ENCODE measurements at places on chromosomes 7 and 10.

DNA sequence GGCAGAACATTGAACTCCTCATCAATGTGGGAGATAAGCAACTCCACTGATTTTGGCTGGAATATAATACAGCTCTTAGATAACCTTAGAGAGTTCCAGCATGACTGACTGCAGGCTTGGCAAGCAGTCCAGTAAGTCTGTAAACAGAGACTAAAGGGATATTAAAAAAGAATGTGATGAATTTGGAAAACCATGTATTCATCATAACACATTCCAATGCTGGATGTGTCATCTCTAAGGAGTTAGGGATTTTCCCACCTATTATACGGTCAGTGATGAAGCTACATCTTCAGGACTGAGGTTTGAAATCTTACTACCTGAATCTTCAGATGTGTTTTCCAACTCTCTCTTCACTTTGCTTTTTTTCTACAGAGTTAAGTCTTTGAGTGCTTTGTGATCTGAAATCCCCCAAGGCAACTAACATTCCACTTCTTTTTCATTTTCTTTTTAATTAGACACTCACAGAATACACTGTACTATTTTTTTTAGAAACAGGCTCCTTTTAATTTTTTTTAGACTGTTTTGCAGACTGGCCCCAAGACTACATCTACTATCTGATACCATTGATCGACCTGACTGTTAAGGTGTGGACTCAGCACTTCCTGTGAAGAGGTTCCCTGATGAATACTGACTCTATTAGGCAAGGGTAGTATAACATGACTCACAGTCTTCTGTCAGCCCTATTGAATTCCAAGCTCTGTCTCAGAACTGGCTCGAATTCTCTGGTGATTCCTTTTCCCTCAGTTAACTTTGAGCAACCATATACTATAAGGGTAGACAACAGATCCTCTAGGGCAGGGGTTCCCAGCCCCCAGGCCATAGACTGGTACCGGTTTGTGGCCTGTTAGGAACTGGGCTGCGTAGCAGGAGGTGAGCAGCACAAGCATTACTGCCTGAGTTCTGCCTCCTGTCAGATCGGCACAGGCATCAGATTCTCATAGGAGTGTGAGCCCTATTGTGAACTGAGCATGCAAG lies 678.2 kb downstream of the GRM8 start:
- no peak for DNase-seq

GRCh38 chr7:50287129-50287528 lies 17.4 kb upstream of the IKZF1 start:
- no peak for DNase-seq

- DNase-seq, result no peak
Measured at GRCh38 chr10:75276069-75276872, 40.5 kb upstream of the COMTD1 start.

DNA sequence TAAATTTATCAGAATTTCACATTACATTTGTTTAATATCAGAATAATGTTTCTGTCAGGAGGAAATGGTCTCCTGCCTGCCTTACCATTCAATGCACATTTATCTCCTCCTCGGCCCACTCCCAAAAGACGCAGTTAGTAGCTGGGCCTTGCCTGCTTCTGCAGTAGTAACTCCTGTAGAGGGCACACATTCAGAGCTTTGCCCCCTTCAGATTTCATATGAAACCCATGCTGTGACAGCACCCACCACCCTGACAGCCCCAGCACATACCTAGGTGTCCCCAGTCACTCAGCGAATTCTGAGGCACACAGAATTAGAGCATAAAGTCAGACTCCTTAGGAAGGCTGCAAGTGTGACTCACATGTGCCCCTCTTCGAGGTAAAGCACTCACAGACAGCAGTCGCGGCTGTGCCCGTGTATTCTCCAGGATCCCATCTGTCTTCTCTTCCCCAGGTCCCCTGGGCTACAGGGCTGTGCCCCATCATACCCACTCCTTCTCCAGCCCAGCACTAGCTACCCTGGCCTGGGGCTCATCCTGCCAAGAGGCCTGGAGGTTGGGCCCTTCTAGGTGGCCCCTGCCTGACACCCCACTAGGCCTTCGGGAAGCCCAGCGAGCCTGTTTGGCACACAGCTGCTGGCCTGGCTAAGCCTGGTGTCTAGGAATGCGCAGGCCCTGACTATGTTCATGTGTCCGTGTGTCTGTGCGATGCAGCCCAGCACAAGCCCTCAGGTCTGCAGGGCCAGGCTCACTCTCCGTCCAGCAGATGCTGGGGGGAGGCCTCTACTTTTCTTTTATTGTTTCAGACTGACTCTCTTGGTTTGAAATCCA lies 4.7 kb upstream of the DEPP1 start:
- no peak for DNase-seq
